ENCODE measurements at places on chromosomes 2 and 18.
A peak's percentile ranks its signal among the peaks of the same experiment; 100 is the strongest.

- DNase-seq: no peak
Measured at GRCh38 chr2:213232649-213233437, 51.4 kb upstream of the SPAG16 start.

GRCh38 chr2:48588745-48589144, 28.9 kb upstream of the GTF2A1L start:
- no peak for DNase-seq

DNA sequence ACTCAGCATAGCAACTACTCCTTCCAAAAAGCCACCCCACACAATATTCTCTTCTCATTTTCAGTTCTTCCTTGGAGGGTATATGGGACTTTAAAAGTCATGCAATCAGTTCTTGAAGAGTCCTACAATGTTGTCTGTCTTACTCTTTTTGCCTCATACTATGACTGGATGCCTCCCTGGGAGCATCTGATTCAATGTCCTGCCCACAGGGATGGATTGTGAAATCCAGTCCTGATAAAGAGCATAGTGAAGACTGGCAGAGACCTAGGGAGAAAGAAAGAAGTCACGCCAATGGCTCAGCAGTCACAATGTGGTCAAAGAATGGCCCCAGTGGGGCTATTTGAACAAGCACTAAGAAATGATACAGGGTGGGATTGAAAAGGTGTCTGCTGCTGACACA, 155.1 kb upstream of the SERPINE2 start:
- DNase-seq: no peak

- peak; percentile 73 for DNase-seq
Measured at GRCh38 chr2:102251042-102251848, 60.1 kb upstream of the IL1RL1 start.

- no peak for DNase-seq
Measured at GRCh38 chr2:237868631-237869342, 9.4 kb downstream of the RAMP1 start.

DNA sequence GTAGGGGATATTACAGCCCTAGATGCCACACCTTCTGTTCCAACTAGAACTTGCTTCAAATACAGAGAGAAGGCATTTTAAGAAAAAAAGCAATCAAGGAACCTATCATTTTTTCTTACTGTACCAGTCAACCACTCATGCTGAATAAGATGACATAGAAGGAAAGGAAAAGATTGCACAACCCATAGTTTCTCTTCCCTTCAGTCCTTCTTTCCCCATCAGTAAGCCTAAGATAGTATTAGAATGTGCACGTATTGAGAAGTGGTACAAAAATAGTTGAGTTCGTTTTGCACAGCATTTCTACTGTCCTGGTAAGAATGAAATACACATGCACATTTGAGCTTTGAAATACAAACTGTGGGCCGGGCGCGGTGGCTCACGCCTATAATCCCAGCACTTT, 27.0 kb upstream of the HK2 start:
- no peak for DNase-seq

- no peak for DNase-seq
Measured at GRCh38 chr2:151043484-151043883, 218.2 kb downstream of the RBM43 start.

All from endothelial cell (in vitro differentiated cells).